Stimulated activated CD8-positive, alpha-beta memory T cell treated with anti-CD3 and anti-CD28 coated beads, Interleukin-2, amount 100 ng/mL, for 1 hour (primary cell): ENCODE measurements at places on chromosomes 3 and 15.

DNA sequence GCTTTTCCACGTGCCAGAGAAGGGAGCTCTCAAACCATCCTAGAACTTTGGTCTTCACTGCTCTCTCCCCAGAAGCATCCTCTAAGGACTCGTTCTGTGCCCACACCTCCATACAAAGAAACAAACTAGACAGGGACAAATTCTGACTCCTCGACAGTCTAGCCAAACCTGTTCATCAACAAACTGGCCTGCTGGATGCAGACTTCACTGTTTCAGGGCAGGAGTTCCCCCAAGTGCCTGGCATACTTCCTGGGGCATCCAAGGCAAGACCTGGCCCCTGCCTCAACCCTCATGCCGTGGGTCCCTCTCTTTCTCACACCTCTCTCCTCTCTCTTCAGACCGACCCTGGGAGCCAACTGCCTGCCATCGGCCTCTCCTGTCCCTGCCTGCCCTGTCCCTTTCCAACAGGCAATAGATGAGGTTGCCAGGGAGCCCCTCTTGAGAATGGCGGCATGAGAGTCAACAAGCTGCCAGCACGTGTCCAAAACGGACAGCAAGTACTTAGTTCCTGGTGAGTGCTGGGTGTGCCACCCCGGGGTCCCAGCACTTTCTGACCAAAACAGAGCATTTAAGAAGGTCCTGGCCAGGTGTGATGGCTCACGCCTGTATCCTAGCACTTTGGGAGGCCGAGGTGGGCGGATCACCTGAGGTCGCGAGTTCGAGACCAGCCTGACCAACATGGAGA, 79.1 kb upstream of the HES1 start:
- no peak for DNase-seq

DNA sequence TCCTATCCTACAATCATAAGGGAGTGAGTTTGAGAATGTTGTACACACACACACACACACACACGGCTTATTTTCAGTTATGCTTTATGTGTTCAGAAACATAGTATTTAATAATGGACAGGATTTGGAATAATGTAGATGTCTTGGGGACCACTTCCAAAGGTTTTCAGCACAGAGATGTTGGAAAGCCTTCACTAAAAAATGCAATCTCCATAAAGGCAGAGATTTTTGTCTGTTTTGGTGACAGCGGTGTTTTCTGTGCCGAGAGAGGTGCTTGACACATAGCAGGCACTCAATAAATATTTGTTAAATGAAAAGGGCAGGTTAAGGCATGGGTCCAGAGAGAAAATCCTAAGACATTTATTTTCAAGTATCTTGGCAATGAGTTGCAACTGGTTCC, 428.2 kb upstream of the RGMA start:
- DNase-seq = no peak

DNA sequence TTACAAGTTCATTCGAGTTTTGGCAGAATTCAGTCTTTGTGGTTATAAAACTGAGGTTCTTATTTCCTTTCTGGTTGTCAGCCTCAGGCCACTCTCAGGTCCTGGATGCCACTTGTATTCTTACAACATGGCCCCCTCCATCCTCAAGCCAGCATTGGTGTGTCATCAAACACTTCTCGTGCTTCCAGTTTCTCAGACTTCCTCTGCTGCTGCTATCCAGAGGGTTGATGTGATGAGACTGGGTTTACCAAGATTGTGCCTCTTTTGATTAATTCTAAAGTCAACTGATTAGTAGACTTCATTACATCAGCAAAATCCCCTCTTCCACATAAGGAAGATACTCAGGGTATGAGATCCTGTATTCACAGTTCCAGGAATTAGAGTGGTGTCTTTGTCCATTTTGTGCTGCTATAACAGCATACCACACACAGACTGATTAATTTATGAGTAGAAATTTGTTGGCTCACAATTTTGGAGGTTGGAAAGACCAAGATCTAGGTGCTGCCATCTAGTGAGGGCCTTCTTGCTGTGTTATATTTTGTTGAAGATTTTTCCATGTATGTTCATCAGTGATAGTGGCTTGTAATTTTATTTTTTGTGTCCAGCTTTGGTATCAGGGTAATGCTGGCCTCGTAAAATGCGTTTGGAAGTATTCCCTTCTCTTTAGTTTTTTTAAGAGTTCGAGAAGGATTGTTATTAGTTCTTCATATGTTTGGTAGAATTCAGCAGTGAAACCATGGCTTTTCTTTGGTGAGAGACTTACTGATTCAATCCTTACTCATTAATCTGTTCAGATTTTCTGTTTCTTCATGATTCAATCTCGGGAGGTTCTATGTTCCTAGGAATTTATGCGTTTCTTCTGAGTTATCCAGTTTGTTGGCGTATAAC, 11.1 kb downstream of the LRCH3 start:
- no peak for DNase-seq

DNA sequence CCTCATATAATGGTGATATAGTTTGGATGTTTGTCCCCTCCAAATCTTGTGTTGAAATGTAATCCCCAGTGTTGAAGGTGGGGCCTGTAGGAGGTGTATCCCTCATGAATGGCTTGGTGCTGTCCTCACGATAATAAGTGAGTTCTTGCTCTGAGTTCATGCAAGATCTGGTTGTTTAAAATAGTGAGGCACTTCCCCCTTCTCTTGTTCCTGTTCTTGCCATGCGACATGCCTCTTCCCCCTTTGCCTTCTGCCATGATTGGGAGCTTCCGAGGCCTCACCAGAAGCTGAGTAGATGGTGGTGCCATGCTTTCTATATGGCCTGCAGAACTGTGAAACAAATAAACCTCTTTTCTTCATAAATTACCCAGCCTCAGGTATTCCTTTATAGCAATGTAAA, 39.2 kb downstream of the REC114 start:
- no peak for DNase-seq

DNA sequence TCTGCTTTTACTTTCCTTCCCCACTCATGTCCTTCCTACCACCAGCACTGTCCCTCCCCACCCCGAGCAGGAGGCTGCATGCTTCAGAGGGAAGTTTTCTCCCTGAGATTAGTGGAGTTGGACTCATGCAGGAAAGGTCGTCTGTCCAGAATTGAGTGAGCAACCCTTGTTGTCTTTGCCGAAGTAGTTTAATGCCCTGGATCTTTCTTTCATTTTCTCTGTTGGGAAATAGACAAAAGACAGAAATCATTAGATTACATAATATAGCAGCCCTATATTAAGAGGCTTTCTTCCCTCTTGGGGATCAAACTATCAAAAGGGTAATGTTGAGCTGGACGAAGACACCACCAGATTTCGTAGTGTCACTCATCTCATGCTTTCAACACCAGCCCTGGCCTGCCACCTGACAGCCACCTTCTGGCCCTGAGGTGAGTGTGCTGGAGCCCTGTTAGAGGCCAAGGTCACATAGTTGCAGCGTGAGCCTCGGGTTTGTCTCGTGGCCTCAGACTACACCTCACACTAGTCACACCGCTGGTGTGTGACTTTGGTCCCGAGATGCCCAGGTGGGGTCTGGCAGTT, 231.0 kb downstream of the ITPR1 start:
- no peak for DNase-seq
